ENCODE measurements at places on chromosomes 3 and 15.

GRCh38 chr15:59696332-59696731 is 7.2 kb upstream of the BNIP2 start:
- DNase-seq, result no peak

- no peak for DNase-seq
These were observed 430.3 kb downstream of the NTRK3 start for GRCh38 chr15:87826119-87826747.

- no peak for DNase-seq
These were observed 41.3 kb downstream of the ZNF445 start for GRCh38 chr3:44436181-44436580.

DNA sequence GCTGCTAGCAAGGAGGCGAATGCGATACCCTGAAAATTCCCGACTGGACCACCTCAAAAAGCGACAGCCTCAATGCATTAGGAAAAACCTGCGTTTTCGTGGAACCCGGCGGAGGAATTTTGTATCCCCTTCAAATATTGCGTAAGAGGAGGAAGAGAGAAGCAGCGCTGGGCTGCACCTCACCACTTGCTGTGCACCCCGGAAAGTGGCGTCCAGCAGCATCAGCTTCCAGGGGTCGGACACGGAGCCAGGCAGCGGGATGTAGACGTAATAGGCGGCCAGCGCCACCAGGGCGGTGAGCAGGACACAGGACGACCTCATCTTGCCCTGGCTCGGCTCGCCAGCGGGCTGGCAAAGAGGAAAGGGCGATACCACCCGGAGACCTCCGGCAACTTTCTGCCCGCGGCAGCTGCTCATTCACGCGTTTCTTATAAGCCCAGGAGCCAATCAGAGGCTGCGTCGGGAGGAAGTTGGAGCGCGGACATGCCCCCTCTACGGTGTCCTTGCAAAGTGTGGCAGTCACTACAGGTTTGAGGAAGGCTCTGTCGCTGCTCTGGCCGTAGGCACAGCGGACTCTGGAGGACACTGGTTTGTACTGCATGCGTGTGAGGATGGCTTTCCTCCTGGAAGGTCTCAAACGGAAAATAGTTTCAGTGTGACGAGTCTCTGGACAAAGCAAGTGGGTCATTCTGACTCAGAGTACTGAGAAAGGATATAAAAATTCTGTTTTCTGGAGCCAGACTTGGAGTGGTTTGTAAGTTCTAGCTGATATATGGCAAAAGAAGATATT is at the start of gene NCEH1:
Gene NCEH1, minus strand, starts transcription at position 404 of the 790 bp plus-strand sequence. Its CDS starts 83 bp downstream, at position 321.
- peak; percentile 32 for DNase-seq

DNA sequence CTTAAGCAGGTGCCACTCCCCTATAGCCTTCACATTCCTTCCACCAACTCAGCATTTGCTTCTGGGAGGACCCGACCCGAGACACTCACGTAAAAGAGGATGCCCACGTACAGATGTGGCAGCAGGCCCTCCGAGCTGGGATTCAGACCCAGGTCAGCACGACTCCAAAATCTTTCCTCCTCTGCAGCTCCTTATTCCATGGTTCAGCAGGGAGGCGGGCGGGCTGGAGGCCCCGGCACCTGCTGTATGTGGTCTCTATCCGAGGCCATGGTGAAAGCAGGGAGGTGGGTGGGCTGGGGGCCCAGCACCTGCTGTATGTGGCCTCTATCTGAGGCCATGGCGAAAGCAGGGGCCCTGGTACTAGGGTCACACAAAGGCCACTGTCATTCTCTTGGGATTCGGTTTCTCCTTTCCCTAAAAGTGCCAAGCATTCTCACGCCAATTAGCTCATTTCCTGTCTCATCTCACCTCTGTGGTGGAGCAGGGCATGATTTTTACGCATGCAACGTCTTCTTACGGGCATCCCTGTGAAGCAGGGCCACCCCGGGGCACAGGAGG is 5.9 kb upstream of the MUC4 start:
- no peak for DNase-seq

DNA sequence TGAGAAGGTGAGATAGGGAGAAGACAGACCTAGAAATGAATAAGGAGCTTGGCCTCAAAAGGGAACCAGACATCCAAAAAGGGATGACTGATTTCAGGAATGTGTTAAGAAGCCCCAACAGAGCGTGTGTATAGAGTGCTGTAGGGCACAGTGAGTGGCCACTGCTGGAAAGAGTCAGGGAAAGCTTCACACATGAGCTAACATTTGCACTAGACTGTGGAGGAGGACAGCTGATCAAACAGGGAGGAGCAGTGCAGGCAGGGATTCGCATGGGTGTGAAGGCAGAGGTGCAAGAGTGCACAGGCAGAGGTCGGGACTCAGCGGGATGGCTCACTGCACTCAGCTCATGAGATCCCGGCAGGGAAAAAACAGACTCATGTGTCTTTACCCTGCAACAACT is 61.8 kb downstream of the NPTN start:
- no peak for DNase-seq

DNA sequence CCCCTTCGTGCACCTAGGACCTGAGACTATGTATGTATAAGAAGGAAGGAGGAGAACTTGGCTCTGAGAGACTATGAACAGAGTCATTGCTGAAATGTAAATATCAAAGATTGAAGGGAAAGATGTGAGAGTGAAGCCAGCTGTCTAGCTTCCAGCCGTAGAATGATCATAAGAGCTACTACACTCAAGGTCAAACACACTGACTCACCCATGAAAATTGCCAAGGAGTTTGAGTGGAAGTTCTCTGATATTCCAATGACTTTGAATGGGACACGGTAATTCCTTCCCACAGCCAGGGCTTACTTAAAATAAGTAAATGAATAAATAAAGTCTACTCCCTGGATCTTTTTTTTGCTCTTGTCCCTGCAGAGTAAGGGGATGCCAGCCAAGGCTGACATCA is 398.9 kb upstream of the TPRG1 start:
- no peak for DNase-seq

- DNase-seq, result no peak
These were observed 1.0 kb upstream of the PCBP4 start for GRCh38 chr3:51968170-51968775.

GRCh38 chr15:61480863-61481262 is 251.8 kb upstream of the RORA start:
- DNase-seq, result no peak

Measured in stimulated activated CD8-positive, alpha-beta memory T cell treated with anti-CD3 and anti-CD28 coated beads, Interleukin-15, amount 100 ng/mL, for 4 hours (primary cell).